ENCODE measurements at places on chromosomes 2 and 18. TPM values are rescaled to one million over a fixed set of nuclear protein-coding genes. Genes with fewer than 3 reads are reported as not detected.

Gene IL1A
- total RNA-seq = 1.2 TPM

Gene DOK6
- total RNA-seq = not detected

Gene HMSD
- 0.27 TPM for total RNA-seq

Gene DTNA
- total RNA-seq = 19.8 TPM

Gene CHRND
- total RNA-seq = not detected
